ENCODE measurements at places on chromosomes 16 and 17.

DNA sequence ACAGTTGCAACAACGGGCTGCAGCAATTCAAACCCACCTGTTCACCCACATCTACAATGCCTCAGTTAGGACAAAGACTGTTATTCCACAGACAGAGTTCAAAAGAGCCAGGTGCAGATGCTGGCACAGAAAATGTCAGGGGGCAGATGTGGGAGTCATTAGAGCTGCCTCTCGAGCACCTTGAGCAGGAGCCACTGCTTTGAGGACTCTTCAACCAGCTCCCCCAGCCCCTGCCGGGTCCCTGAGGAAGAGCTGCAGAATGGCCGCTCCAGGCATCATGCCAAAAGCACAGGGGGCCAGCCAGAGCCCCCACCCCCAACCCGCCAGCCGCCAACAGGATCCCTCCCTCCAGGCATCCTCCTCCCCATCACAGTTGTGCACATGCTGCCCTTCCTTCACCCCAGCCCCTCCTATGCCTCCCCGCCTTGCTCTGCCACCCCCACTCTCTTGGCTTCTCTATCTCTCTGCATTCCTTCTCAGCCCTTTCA, 20.8 kb downstream of the C17orf67 start:
- DNase-seq: no peak

- no peak for DNase-seq
Measured at GRCh38 chr16:3096362-3096761, 2.7 kb downstream of the ZSCAN10 start.

DNA sequence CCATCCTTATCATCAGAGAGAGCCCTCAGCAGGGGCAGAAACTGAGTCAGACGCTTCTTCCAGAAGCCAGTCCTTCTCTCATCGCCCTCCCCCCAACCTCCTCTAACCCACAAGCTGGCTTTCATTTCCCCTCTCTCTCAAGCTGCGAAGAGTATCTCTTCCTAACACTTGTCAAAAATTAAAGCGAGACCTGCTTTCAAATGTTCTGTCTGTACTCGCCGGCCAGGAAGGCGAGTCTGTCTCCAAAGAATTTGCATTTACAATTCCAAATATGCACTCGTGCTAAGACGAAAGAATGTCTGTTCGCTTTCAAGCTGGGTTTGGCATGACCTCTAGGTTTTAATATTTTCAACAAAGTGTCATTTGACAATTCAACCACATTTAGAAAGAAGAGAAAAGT, 140.4 kb downstream of the RGS9 start:
- DNase-seq: no peak

- no peak for DNase-seq
Measured at GRCh38 chr16:84155226-84155625, 10.1 kb downstream of the DNAAF1 start.

- DNase-seq: no peak
Measured at GRCh38 chr16:27505297-27506236, 44.1 kb downstream of the GTF3C1 start.

GRCh38 chr16:68328151-68328859, 17.5 kb downstream of the PRMT7 start:
- no peak for DNase-seq

DNA sequence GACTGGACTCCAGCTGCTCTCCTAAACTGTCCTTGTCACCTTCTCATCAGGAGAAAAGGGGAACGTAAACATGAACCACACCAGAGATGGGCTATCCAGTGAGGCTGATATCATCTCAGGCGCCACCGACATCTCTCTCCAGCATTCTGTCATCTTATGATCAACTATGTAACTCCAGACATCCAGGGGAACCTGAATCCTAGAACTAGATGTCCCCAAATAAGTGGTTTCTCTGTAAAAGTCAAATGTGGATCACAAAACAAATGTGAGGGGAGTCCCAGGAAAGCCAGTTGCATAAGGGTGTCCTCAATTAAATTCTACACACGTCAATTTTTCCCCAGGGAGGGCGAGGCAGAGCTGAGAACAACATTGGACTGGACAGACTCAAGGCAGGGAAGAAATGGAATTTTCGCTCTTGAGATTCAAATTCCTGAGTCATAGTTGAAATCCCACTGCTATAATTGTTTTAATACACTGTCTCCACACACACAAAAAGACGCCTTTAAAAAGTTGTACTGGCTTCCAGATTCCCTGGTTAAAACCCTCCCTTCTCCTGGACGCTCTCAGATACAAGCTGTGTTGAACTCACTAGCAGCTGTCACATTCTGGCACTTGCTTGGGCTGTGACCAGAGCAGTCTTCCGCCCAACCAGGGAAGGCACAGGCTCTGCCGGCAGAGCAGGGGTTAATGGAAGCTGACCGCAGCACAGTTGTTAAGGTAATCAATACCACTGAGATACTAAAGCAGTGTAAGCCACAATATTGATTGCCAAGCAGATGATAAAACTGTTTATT, 62.6 kb downstream of the ZFHX3 start:
- DNase-seq: no peak

GRCh38 chr16:56520251-56520577, 390 bp upstream of the BBS2 start:
- no peak for DNase-seq

- peak; percentile 62 for DNase-seq
Measured at GRCh38 chr17:12789481-12790248, at the start of gene ARHGAP44. TSS of gene ARHGAP44 (plus strand) at chr17:12789498. CDS start at chr17:12789839, 341 bp downstream.

GRCh38 chr17:57413848-57414651, 157.7 kb downstream of the MSI2 start:
- DNase-seq: no peak

DNA sequence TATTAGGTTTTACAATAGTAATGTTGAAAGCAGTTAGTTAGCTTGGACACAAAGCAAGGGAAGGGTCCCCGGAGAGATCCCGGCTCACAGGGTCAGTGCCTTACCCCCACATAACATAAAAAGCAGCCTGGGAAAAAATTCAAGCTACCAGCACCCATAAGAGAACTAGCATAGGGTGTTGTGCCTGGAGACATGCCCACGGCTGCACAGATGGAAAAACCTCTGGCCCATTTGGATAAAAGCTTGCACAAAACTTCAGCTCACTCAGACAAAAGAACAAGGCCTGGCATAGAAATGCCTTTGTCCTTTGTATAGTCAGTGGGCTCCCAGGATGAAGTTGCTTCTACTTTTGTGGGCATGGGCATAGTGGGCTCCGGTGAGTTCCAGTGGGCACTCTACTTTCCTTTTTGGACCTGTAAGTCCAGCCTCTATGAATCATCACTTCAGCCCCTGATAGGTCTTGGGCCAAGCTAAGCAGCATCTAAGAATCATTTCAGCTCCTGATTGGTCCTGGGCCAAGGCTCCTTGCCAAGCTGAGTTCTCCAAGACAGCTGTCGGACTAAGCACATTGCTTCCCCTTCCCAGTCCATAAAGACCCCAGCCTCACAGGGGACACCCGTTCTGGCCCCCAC, 1.3 kb upstream of the RDM1 start:
- DNase-seq: no peak

- DNase-seq: no peak
Measured at GRCh38 chr17:70314096-70314495, 144.8 kb downstream of the KCNJ2 start.

DNA sequence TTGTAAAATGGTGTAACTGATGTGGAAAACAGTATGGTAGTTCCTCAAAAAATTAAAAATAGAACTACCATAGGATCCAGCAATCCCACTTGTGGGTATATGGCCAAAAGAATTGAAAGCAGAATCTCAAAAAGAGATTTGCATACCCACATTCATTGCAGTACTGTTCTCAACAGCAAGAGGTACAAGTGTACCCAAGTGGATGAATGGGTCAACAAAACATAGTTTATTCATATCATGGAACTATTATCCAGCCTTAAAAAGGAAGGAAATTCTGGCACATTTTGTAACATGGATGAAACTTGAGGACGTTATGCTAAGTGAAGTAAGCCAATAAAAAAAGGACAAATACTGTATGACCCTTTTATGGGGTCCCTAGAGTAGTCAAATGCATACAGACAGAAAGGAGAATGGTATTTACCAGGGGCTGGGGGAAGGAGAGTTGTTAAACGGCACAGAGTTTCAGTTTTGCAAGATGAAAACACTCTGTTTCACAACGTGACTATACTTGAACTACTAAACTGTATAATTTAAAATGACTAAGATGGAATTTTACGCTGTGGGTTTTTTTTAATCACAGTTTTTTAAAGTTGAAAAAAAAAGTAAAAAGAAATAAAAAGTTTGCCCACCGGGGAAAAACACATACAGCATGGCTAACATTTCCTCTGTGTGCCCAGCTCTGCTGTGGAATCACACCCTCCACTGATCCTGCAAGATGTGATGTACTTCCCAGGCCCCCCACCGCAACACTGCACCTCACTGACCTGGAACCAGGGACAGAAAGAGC, 6.1 kb downstream of the TVP23A start:
- DNase-seq: no peak

DNA sequence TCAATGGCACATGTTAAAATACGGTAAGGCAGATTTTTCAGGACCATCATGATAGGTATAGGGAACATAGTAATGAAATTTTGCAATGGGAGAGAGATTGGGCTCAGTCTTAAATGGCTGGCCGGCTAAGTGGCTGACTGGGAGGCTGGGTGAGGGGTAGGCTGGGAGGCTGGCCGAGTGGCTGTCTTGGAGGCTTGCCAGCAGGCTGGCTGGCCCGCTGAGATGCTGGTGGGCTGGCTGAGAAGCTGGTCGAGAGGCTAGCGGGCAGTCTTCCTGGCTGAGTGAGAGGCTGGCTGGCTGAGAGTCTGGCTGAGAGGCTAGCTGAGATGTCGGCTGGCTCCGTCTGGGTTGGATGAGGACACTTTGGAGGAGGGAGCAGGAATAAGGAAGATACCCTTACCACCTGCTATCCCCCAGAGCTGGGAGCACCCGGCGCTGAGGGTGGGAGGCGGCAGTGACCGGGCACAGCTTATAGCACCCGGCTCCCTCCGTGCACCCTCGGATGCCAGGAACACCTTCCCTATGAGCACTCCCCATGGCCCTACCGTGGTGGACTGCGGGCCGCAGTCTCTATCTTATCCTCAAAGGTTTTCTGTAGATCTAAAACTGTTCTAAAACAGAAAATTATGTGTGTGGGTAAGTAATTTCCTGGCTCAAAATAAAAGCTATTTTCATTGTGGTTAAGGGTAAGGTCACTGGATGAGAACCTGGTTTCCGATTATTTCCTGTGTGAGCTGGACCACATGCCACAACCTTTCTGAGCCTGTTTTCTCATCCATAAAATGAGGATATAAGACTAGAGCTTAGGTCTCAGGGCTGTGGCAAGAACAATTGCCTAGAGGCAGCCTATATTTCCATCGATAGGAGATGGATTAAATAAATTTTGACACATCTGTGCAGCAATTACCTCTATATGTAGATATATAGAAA, 34.5 kb upstream of the TMC5 start:
- DNase-seq: no peak

DNA sequence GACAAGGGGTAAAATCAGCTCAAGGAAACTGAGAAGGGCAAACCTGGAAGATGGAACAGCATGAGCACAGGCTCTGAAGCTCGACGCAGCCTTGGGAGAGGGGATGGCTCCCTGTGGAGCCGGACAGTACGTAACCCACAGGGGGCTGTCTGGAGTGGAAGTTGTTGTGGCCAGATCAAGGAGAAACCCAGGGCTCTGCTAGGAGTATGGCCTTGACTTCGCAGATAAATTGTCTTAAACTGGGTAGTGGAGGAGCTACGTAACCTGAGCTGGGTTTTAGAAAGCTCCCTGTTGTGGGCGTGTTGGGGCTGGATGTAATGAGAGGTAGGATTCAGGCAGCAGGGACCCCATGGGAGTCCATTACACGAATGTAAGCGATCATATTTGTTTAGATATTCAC, 25.5 kb upstream of the AXIN2 start:
- no peak for DNase-seq

GRCh38 chr16:14344292-14344691, 273.2 kb downstream of the MRTFB start:
- DNase-seq: no peak

- DNase-seq: no peak
Measured at GRCh38 chr17:66301864-66302741, at the start of gene PRKCA. TSS of gene PRKCA (plus strand) at chr17:66302613.

Measured in right renal cortex interstitium (tissue), 3 donors.